ENCODE measurements at places on chromosomes 3 and 15. TPM values are rescaled to one million over a fixed set of nuclear protein-coding genes. Genes with fewer than 3 reads are reported as not detected.

EOMES gene
- 0.68 TPM for total RNA-seq

LRTM1 gene
- total RNA-seq: not detected

EPHA3 gene
- 2.2 TPM for total RNA-seq

CAMK1 gene
- 9.8 TPM for total RNA-seq

DPPA4 gene
- not detected for total RNA-seq

GRCh38 chr3:67171841-67172240 is 173.7 kb downstream of the KBTBD8 start:
- H3K4me1 ChIP-seq: no peaks in the 10 kb centered on the region
- H3K4me3 ChIP-seq: no peak overlapping the region
- DNase-seq: no peak

DNA sequence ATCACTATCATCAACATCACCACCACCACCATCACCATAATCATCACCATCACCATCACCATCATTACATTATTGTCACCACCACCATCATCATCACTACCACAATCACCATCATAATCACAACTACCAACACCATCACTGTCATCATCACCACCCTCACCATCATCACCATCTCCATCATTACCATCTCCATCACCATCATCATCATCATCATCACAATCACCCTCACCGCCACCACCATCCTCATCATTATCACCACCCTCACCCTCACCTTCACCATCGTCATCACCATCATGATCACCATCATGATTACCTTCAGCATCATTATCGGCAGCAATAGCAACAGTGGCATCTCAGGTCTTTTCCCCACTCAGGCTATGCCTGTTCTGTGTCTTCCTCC is 42.9 kb upstream of the ACTC1 start:
- no peak overlapping the region for H3K27ac ChIP-seq
- DNase-seq: no peak
- H3K27me3 ChIP-seq: no peaks in the 10 kb centered on the region
- no peak overlapping the region for H3K4me3 ChIP-seq
- H3K4me1 ChIP-seq: peaks cover 10% of the 10 kb centered on the region
- H3K36me3 ChIP-seq: no peaks in the 10 kb centered on the region

GRCh38 chr3:42979044-42979972 is at the start of gene GASK1A:
Gene GASK1A, plus strand, starts transcription at chr3:42979311. Its CDS starts 332 bp downstream, at chr3:42979643.
- DNase-seq: peak; percentile 75
- H3K36me3 ChIP-seq: no peaks in the 10 kb centered on the region
- H3K4me3 ChIP-seq: peak within 1 kb of the TSS; percentile 74
- H3K27me3 ChIP-seq: peaks cover 12% of the 10 kb centered on the region
- peaks cover 5% of the 10 kb centered on the region for H3K4me1 ChIP-seq
- no peak within 1 kb of the TSS for H3K27ac ChIP-seq

DNA sequence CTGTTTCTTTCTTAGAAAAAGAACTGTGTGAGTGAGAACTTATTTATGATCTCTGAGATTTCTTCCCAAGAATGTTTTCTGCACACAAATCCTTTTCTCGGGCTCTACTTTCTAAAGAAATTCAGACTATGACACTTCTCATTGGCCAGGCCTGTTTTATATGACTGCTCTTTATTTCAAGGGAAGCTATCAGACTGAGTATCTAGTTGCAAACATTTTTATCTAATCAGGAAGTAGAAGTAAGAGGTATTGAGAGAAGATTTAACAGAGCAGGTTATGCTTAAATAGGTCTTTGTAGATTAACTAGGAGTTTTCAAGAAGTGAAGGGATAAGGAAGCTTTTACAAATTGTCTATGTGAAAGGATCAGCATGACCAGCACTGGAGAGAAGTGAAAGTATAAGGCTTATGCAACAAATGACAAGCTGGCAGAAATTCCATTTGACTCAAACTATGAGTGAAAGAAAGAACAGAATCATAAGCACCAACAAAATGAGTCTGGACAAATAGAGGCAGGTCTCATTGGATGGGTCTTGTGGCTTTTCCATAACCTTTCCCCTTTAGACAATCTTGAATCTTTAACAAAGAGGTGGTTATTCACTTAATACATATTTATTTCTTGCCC is 71.9 kb upstream of the CHL1 start:
- no peak overlapping the region for H3K27ac ChIP-seq
- no peaks in the 10 kb centered on the region for H3K4me1 ChIP-seq
- H3K27me3 ChIP-seq: no peaks in the 10 kb centered on the region
- H3K36me3 ChIP-seq: no peaks in the 10 kb centered on the region

DNA sequence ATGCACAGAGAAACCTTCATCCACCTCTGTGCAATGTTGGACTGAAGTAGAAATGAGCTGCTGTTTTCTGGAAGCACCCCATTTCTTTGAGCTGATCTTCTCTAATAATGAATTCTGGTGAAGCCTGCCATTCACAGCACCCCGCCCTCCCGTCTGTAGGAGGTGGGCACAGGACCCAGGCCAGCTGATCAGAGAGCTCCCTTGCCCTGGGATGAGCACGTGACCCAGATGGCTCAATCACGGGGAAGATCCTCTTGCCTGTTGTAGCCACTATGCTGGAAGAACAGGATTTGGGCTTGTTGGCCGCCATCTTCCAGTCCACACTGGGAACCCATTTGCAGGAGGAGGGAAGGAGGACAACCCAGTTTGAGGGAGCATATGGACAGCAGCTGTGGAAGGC is 44.5 kb downstream of the GOLGA6L2 start:
- H3K4me1 ChIP-seq: no peaks in the 10 kb centered on the region
- DNase-seq: no peak
- H3K4me3 ChIP-seq: no peak overlapping the region
- H3K27me3 ChIP-seq: no peaks in the 10 kb centered on the region
- H3K27ac ChIP-seq: peak overlapping the region; percentile 67
- no peaks in the 10 kb centered on the region for H3K36me3 ChIP-seq

DNA sequence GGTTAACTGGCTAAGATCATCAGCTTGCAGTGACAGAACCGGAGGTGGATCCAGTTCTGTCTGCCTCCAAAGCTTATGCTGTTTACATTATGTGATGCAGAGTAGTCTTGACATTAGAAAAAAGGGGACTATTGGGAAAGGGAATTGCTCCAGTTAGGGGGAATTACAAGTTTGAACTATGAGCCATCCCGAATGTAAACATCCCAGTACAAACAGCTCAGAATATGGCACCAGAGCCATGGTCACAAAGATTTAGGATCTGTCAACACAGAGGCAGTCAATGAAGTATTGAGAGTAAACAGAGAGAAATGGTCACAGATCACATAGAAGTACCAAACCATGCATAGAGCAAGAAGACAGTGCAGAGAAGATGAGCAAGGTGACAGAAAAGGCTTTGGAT is 39.8 kb upstream of the CRTC3 start:
- H3K4me3 ChIP-seq: no peak overlapping the region
- no peak overlapping the region for H3K27ac ChIP-seq
- H3K27me3 ChIP-seq: no peaks in the 10 kb centered on the region
- no peaks in the 10 kb centered on the region for H3K4me1 ChIP-seq

DNA sequence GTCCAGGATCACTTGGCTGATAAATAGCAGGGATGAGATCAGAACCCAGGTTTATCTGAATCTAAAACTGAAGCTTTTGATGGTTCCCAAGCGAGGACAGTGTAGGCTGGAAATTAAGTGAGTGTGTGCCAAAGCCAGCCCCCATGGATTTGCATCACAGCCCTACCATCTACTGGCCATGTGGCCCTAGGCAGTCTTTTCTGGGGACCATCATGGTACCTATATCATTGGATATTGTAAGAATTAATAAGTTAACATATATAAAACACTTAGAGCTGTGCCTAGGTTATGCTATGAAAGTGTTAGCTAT is 32.8 kb upstream of the SSR3 start:
- no peaks in the 10 kb centered on the region for H3K27me3 ChIP-seq
- DNase-seq: no peak
- no peak overlapping the region for H3K27ac ChIP-seq
- no peaks in the 10 kb centered on the region for H3K4me1 ChIP-seq
- no peak overlapping the region for H3K4me3 ChIP-seq

- H3K36me3 ChIP-seq: no peaks in the 10 kb centered on the region
- no peak overlapping the region for H3K4me3 ChIP-seq
- H3K27ac ChIP-seq: no peak overlapping the region
- DNase-seq: no peak
- no peaks in the 10 kb centered on the region for H3K27me3 ChIP-seq
Observed at GRCh38 chr15:81660976-81661375, 287.0 kb upstream of the TMC3 start.

DNA sequence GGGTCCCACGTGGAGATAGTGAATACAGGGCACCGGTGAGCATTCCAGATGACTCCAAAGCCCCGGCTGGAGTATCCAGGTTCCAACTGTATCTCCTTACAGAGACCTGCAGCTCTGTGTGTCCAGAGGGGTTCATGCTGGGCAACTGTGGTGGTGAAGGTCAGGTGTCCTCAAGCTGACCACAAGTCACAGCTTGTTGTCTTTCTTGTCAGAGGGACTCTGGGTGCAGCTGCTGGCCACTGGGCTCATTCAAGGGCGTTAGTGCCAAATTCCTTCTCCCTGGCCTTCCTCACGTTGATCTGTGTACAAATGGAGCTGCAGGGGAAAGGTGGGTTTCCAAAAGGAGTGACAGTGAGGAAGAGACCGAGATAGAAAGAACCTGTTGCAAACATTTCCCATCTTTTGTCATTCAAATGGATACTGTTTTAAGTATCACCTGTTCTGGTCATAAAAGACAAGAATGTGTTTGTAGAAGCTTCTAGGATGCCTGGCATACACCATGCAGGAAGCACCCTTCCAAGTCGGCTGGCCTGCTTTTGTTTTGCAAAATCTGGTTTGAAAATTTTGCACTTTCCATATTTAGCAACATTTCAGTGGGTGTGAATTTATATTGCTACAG is 52.5 kb downstream of the CEMIP start:
- no peaks in the 10 kb centered on the region for H3K36me3 ChIP-seq
- H3K27me3 ChIP-seq: no peaks in the 10 kb centered on the region
- H3K27ac ChIP-seq: no peak overlapping the region
- H3K4me1 ChIP-seq: no peaks in the 10 kb centered on the region
- no peak overlapping the region for H3K4me3 ChIP-seq

DNA sequence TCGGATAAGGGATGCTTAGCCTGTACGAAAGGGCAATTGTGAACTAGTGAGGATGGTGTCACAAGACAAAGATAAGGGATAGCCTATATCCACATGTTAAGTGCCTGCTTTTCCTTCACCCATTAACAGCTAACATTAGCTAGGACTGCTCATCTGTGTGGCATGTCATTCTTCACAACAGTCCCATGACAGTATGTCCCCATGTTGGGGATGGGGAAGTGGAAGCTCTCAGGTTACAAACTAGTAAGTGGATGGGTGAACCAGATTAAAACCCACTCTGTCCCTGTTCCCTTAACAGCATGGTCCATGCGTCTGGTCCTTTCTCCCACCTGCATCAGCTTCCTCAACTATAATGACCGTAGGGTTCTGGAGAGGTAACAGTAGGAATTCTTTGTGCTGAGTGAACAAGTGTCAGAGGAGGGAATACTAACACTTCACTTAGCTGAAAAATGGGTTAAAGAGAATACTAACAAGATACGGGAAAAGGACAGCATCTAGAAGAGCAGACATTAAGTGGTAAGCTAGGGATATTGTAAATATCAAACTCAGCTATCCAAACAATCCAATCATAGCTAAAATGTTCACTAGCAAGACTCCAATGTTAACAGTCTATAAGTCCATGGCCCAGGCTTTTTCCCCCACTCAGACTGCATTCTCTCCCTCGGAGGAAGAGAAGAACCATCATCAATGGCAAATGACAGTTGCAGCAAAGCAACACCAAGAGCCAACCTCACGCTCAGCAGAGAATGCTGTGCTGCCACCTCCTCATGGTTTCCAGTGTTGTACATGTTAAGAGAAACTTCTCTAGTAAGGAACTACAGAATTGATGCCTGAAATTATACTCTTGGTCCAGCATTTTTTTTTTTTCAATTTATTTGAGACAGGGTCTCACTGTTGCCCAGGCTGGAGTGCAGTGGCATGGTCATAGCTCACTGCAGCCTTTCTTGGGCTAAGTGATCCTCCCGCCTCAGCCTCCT is 5.0 kb downstream of the RPLP1 start:
- no peak for DNase-seq
- no peak overlapping the region for H3K27ac ChIP-seq
- no peak overlapping the region for H3K4me3 ChIP-seq
- peaks cover 21% of the 10 kb centered on the region for H3K36me3 ChIP-seq
- H3K4me1 ChIP-seq: peaks cover 56% of the 10 kb centered on the region
- H3K27me3 ChIP-seq: no peaks in the 10 kb centered on the region

GRCh38 chr15:82047453-82048400 is 1.9 kb upstream of the MEX3B start:
- H3K4me1 ChIP-seq: peaks cover 25% of the 10 kb centered on the region
- DNase-seq: no peak

DNA sequence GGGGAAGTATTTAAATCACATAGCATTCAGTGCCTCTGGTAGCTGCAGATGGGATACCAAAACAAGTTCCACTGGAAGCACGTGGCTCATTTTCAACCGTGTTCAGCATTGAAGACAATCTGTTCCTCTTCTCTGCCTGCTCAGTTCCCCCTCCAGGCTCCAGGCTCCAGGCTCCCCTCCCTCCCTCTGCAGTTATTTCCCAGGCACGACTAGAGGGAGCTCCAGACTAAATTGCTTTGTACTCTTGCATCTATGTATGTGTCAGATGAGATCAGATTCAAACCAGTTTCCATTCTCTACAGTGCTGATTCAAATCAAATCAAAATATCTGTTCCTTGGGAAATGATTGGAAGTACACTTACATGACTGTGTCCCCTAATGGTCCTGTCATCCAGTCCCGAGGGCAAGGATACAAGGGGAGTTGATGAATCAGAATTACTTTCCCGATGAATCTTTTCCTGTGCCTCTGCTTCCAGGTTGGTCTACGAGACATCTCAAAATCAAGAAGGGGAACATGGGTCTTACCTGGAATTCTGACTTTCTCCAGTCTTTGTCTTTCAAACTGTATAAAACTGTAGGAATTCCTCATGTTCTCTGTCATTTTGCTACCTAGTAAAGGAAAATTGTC is 600.5 kb downstream of the EDEM1 start:
- H3K36me3 ChIP-seq: no peaks in the 10 kb centered on the region
- no peak overlapping the region for H3K4me3 ChIP-seq

DNA sequence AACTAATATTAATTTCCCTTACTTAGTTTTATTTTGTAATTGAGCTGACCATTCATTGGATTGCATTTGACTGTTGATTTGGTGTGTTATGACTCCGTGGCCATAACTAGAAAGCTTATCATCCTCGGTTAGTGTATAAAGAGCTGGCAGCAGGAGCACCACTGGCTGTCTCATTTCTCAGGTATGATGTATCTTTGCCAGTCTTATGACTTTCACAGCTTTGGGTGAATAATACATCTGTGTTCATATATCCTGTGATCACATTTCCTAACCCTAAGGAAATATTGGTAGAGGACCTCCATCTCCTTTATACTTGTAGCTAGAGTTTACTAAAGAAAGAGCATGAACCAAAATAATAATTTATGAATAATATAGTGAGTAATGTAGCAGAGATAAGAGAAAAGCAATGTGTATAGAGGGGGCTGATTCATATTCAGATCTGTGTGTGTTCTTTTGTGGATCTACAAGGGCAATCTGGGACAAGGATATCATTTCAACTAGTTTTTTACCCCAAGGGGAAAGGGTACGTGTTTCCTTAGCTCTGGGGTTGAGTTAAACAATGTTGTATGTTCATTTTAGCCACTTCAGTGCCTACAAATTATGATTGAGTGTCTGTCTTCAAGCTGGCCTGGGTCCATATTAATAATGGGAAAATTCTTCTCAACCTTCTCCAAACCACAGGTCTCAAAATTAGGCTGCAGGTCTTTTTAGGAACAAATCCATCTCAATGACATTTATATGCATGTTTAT is 901.7 kb downstream of the NTRK3 start:
- H3K27me3 ChIP-seq: no peaks in the 10 kb centered on the region
- DNase-seq: no peak
- H3K4me3 ChIP-seq: no peak overlapping the region
- H3K4me1 ChIP-seq: no peaks in the 10 kb centered on the region

GRCh38 chr3:20324664-20325478 is 138.9 kb upstream of the SGO1 start:
- no peaks in the 10 kb centered on the region for H3K36me3 ChIP-seq
- no peak for DNase-seq
- H3K4me3 ChIP-seq: no peak overlapping the region
- no peaks in the 10 kb centered on the region for H3K27me3 ChIP-seq
- no peak overlapping the region for H3K27ac ChIP-seq

Data from heart left ventricle (tissue), 16 donors.